Stimulated activated CD4-positive, alpha-beta T cell treated with anti-CD3 and anti-CD28 coated beads, Interleukin-1b, Interleukin-23, amount 100 ng/mL, for 4 hours (primary cell): ENCODE measurements at places on chromosomes 1 and 21.
A peak's percentile ranks its signal among the peaks of the same experiment; 100 is the strongest.

- no peak for DNase-seq
Observed at GRCh38 chr1:1021010-1021919, 1.3 kb downstream of the AGRN start.

DNA sequence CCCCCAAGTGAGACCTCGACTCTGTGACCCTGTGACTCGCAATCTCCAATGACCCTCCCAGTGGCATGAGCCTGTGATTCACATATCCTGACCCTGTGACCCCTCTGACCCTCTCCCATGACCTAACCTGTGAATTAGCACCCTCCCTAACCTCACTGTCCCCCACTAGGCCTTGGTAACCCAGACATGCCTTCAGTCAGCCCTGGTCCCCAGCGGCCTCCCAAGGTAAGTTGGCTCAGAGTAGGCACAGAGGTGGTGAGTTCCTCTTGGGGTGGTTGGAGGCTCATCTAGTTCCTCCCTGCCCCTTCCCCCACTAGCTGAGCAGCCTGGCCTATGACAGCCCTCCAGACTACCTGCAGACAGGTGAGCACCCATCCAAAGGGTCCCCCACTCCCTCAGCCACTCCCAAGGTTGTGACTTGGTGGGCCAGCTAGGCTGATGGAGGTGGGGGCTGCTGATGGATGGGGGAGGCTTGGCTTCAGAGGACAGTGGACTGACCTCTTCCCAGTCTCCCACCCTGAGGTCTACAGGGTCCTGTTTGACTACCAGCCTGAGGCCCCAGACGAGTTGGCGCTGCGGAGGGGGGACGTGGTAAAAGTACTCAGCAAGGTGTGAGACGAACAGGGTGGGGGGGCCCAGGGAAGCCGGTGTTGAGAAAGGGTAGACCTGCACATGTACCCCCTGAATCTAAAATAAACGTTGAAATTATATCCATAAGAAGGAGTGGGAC is 1.6 kb downstream of the SH3D21 start:
- DNase-seq = no peak

DNA sequence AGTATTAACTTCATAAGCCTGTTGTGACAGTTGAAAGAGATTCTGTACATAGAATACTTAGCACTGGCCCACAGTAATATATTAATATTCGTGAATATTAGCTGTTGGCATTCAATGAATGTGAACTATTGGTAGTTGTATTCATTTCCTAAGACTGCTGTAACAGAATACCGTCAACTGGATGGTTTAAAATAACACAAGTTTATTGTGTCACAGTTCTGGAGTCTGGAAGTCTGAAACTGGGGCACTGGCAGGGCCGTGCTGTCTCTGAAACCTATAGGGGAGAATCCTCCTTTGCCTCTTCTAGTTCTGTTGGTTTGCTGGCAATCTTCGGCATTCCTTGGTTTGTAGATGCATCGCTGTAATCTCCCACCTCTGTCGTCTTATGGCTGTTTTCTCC is 47.5 kb downstream of the OLFML3 start:
- DNase-seq = no peak

DNA sequence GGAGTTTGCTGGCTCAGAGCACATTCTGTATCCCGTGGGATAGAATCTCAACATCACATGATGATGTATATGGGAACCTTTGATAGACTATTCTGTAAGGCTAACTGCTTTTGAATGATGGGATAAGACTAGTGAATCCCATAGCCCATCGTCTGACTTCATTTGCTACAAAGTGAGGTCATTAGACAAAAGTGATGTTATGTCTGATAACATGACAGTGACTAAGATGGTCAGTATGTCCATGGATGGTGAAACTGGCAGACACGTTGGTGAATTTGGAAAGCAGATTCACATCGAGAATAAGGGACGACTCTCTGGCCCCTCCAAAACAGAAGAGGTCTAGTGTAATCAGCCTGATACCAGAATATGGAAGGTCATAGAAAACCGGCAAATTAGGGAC is 108.4 kb downstream of the HHAT start:
- no peak for DNase-seq

- DNase-seq = peak; percentile 56
Observed at GRCh38 chr1:179706339-179706941, 36.7 kb upstream of the FAM163A start.

DNA sequence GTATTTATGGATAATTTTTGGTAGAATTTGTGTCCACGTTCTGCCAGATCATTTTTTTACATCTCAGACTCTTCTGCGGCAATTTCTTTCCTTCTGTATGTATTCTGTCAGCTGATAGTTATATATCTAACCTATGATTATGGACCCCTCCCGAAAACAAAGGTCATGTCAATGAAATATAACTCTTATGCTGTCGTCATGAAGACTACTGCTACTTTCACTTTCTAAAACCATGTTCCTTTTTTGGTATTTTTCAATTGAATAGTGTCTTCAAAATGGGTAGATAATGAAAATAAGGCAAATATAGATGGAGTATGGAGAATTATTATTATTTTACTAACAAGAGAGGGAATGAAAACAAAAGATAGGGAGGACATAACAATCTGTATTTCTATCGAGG is 3.2 kb downstream of the ANGPTL1 start:
- DNase-seq = no peak

GRCh38 chr1:58919959-58920321 is 136.1 kb upstream of the JUN start:
- no peak for DNase-seq

DNA sequence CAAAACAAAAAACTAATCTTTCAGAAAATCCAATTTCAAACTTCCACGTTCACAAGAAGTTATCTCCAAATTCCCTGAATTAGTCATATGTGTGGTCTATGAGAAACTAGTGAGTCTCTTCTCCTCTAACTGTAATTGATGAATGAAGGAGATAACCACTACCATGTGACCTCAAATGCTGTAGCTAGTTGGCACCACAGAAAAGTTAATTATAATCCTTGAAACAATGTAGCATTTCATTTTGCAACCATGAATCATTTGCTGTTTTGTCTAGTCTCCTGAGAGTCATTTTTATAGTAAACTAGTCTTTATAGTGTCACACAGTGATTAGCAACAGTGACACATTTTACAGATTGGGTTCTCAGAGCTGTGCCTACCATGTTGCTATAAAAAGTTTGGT is 287.5 kb downstream of the LRRIQ3 start:
- no peak for DNase-seq

- DNase-seq = no peak
Observed at GRCh38 chr1:172824209-172824608, 165.3 kb downstream of the FASLG start.

DNA sequence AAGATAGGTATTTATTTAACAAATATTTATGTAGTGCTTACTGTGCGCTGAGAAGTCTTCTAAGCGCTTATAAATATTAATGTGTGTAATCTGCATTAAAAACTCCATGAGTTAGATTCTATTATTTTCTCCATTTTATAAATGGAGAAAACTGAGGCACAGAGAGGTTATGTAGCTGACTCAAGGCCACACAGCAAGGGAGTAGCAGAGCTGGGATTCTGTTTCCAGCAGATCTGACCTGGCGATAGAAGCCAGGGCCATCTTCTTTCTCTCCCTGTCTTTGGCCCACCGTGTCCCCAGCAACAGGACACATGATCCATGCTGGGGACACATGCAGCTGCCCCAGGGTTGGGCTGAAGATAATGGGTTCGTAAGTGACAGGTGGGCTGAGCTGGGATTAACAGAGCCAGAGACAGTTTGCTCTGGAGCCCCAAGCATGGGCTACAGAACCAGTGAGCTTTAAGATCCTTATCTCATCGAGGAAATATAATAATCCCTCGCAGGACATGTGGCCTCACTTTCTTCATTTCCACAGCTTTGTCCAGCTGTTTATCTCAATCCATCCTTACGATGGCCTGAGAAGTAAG is 30.3 kb downstream of the IGSF21 start:
- no peak for DNase-seq

- DNase-seq = no peak
Observed at GRCh38 chr1:241990040-241990439, 8.9 kb downstream of the MAP1LC3C start.

DNA sequence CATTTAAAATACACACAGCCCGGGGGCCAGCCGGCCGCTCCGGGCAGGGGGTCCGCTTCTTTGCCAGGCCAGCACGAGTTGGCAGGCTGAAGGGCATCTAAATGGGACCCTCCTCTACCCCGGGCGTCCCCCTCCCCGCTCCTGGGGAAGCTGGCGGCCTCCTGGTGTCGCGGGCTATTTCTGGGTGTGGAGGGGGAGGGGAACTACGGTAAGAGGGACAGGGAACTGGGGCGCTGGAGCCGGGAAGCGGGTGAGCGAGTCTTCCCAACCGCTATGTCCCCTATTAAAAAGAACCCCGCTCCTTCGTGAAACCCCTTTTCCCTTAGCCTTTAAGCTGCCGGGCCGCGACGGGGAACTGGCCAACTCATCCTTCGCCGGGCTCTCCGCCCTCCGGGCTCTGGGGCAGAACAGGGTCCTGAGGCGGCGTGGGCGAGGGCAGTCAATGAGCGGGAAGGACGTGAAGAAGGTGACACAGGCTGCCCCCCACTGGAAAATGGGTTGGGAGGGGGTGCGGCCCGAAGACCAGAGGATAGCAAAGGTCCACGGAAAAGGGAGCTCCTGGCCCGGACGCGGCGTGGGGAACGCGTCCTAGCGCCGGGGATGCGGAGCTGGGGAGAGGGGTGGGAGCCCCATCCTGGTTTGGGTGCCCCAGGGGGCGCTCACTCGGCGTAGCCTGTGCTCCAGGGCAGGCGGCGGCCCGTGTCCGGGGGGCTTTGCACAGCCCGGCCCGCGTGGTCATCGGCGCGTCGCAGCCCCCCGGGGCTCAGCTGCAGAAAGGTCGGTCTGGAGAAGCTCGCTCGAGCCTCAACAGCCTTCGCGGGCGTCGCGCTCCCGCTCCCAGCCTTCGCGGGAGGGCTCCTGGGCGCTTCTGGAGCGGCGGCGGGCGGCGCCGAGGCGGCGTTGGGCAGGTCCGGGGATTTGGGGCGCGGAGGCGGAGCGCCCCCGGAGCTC is 544 bp downstream of the PPM1J start:
- DNase-seq = no peak

GRCh38 chr1:235270625-235271024 is 57.4 kb downstream of the ARID4B start:
- no peak for DNase-seq
